ENCODE measurements at places on chromosomes 4 and X.

- DNase-seq: no peak
Measured at GRCh38 chrX:26958261-26958660, 504.9 kb downstream of the PPP4R3C start.

DNA sequence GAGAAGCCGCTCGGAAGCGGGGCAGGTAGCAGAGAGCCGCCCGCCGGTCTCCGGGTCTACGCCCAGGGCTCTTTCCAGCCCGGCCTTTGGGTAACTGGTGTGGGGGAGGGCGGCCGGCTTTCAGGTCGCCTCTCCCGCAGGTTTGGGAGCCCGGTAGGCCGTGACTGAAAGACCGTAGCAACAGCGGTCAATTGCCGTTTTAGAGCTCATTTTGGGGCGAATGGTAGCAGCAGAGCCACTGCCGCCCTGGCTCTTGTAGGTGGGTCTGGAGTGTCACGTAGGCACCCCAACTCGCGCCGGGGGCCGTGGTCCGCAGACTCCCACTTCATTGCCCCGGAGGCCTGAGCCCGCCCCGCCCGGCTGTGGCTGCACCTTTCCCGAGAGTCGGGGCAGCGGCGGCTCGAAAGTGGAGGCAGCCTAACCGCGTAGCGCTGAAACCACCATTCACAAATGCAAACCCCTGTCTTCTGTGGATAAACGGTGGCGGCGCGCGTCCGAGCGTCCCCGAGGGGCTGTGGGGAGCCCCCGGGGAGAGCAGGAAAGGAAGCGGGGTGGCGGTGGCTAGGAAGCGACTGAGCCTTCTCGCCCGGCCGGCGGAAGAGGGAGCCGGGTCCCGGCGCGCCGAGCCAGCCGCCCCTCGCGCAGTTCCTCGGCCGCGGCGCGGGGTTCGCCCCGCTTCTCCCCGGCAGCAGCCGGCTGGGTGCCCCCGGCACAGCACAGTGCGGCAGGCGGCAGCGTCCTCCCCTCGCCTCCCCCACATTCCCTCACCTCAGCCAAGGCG lies 2185.1 kb upstream of the TENM3 start:
- DNase-seq: no peak

DNA sequence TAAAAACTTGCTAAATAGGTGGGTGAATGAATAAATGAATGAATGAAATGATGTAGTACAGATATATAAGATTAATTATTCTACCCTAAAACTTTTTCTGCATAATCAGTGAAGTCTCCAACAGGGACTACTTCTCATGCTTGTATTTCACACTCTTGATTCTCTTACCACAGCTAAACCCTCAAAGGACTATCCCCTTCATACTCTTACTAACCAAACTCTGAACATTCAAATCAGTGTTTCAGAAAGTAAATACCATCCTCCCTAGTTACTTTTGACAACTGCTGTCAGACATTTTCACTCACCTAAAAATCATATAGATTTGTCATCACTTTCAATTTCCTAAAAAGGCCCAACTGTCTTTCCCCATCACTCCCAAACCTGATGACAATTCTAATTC lies 234.3 kb upstream of the HHIP start:
- DNase-seq: no peak

- DNase-seq: no peak
Measured at GRCh38 chr4:174523025-174523693, 871 bp upstream of the HPGD start.

- no peak for DNase-seq
Measured at GRCh38 chrX:143139681-143140080, 114.0 kb downstream of the SPANXN4 start.

- no peak for DNase-seq
Measured at GRCh38 chrX:5780821-5781220, 447.8 kb downstream of the NLGN4X start.

DNA sequence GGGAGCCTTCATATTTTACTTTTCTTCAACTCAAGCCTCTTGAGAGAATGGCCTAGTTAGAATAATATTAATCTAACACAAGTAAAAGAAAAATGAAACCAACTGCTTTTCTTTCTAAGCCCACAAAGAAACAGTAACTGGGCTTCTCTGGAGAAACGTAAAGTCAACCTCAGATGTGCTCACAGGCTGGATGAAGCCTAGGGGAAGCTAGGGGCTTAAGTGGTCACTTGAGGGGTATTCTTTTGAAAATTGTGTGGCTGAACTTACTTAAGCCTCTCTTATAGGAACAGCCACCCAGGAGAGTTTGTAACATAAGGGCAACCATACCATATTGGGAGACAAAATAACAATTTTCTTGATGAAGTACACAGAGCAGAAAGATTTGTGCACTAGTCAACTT lies 279.0 kb downstream of the SPRY1 start:
- DNase-seq: no peak

Data from T-helper 2 cell treated with Interferon-gamma antibody and Interleukin-4, amounts not matched to agents 5 μg/mL and 100 μg/mL, for 36 hours (primary cell).